ENCODE measurements at places on chromosomes 1 and 21.

- no peak for DNase-seq
These were observed 3.7 kb upstream of the NR1I3 start for GRCh38 chr1:161241682-161242081.

DNA sequence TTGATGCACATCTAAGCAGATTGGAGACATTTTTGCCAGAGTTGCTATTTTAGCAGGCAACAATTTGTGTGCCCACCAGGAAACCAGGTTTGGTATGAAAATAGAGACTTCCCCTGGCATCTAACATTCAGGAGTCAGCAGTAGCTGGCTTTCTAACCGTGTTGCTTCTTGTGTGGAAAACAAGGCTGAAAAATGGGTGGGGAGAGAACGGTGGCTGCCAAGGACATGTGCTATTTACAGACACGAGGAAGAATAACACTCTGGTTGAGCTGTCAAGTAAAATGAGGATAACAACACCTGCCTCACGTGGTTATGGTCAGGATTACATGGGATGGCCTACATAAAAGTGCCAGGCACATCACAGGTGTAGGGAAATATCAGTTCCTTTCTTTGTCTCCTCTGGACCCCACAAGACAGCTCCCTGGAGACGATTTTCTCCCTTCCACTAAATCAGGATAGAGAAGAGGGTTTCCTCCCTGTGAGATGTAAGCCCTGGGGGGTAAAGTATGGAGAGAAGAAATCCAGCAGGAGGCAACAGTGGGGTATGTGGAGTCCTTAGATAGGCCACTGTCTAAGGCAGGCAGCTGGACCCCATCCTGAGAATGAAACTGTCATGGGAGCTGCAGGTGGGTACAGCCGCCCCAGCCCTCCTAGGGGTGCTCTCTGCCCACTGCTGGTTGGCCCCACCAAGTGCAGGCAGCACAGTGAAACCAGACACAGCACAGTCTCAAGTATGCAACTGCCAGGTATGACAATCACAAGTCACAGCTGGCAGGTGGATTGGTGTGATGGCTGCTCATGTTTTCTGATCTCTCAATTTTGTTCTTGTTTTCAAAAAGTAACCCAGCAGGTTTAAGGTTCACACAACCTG is 80.3 kb downstream of the TENT5C start:
- no peak for DNase-seq

- DNase-seq = no peak
These were observed 616 bp downstream of the MCOLN3 start for GRCh38 chr1:85047472-85048295.

DNA sequence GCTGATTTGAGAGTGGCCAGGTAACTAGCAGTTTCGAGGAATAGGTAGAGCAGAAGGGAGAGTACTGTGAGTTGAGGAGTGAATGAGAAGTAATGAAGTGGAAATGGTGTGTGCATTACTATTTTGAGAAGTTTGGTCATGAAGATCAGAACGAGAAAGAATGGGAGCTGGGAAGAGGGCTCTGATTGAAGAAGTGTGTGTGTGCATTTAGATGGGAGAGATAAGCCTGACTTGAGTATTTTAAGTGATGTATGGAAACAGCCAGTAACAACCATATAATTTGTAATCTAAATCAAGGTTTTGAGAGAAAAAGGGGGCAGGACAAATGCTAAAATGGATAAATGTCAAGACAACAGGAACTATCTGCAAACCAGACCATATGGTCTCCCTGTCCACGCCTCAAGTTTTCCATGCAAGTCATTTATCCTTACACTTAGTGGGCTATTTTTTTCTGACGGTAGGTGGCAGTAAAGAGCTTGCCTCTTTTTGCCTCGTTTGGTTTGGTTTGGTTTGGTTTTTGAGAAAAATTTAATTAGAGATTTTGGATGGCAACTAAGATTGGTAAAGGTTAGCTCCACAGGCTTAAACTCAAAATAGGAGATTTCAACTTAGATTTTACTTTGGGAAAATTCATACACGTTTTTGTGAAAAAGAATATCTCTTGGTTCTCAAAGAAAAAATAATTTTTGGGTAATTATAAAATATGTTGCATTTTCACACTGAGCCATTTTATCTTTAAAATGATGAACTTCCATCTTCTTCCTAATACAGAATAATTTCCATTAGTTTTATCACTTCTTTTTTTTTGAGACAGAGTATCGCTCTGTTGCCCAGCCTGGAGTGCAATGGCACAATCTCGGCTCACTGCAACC is 9.5 kb upstream of the B3GALNT2 start:
- DNase-seq = peak; percentile 59

- no peak for DNase-seq
These were observed 136.1 kb downstream of the TNFSF18 start for GRCh38 chr1:172914501-172915144.

DNA sequence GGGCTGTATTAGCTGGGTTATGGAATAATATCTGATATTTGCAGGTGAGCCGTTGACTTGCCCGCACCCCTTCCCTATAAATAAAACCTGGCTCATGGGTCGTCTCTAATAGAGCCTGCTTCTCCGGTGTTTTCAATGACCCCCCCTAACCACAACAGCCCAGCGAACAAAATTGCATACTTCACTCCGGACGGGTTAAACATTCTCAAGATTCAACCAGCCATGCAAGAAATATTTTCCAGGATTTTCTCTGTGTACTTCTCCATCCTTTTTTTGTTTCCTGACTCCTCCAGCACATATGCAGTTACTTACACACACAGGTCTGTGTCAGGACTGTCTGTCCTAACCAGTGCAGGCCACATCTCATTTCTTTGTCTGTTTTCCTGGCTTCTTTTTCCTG is 267.7 kb downstream of the ZNF648 start:
- no peak for DNase-seq

GRCh38 chr1:3312310-3312897 is 142.1 kb upstream of the ARHGEF16 start:
- no peak for DNase-seq

- DNase-seq = no peak
These were observed 943.6 kb downstream of the KCNT2 start for GRCh38 chr1:195664628-195665027.

- DNase-seq = no peak
These were observed 39.0 kb upstream of the RGS5 start for GRCh38 chr1:163241746-163242145.

- DNase-seq = no peak
These were observed 49.6 kb downstream of the CD58 start for GRCh38 chr1:116521186-116521585.

GRCh38 chr1:209375671-209376365 is 207.7 kb upstream of the CAMK1G start:
- DNase-seq = no peak

GRCh38 chr1:68376441-68376840 is 73.3 kb downstream of the RPE65 start:
- DNase-seq = no peak

GRCh38 chr1:52792036-52792435 is 50.5 kb upstream of the ZYG11A start:
- DNase-seq = no peak

DNA sequence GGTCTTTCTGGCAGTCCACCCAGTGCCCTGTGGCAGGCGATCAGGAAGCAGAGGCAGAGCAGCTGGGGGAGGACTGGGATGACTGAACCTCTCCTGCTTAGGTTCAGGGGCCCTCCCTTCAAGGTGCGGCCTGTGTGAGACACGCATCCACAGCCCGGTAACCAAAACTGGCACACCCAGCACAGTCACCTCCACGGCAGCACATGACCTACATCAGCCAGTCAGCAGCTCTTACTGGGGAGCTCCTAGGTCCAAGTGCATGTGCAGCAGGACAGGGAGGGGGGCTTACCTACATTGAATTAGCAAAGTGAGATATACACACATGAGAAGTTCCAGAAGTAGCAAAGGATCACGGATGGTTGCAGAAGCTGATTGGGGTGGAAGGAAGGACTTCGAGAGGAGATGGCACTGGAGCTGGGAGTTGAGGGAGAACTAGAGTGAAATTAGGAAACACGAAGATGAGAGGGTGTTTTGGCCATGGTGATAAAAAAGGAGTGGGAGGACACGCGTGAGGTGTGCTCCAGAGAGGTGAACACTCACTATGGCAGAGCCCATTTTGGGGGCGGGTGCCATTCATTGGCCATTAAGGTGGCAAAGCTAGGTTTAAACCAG is 51.4 kb upstream of the IRF2BP2 start:
- DNase-seq = no peak

- DNase-seq = no peak
These were observed 357.0 kb downstream of the TTLL7 start for GRCh38 chr1:83641796-83642443.

DNA sequence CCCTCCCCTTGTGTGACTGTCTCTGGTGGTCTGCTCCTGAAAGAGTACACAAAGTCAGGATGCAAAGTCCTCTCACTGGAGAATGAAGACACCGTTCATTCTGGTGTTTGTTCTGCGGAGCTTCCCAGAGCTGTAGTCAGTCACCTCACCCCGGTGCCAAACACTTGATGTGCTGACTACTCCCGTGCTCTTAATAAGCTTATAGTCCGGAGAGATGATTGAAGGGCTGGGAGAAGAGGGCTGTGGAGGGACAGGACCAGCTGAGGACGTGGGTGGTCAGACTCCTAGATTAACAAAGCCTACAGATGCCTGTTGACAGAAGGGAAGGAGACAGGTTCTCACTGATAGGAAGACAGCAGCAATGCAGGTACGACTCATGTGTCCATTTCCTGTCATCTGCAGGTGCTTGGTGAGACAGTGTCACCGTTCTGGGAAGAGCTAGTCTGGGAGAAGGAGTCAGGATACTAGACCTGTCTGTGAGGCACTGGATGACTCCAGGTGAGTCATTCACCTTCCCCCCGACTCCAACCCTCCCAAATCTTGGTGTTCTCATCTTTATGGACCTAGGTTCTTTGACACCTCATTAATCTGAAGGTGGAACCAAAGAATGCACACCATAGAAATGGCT is 40.4 kb upstream of the LRRN2 start:
- DNase-seq = peak; percentile 4

- DNase-seq = no peak
These were observed 599.0 kb downstream of the AGBL4 start for GRCh38 chr1:49424782-49425181.

DNA sequence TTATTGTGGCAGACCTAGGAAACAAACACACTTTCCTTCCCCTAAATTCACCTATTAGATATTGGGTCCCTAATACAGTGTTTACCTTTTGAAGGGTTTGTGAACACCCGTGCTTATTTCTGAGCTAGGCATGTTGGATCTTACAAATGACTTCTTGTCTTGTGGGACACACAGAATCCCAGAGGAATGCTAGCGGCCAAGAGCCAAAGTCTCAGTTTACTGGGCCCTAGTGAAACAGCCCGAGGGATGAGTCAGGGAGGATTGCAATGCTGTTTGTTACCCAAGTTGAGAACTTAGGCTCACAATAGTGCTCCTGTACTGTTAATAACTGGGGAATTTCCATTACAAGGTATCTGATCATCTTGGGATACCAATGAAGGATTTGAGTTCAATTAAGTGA is 100.1 kb upstream of the AKT3 start:
- no peak for DNase-seq

DNA sequence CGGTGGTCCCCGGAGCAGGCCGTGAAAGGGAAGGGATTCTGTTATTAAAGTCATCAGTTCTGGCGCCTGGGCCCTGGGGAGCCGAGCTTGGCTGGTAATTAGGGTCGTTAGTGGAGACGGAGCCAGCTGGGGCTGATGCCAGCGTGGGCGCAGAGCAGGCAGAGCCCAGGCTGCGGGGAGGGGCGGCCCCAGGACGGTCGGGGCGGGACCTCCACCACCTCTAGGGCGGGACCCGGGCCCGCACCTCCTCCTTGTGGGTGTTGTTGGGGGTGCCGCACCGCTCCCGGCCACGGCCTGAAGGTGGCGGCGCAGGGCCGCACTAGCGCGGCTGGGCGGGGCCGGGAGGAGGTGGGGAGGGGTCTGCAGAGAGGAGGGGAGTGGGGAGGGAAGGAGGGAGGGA is 470.6 kb downstream of the PTPRU start:
- DNase-seq = no peak

- DNase-seq = no peak
These were observed 20.7 kb upstream of the PRSS38 start for GRCh38 chr1:227794817-227795192.

GRCh38 chr1:171814692-171815091 is 26.6 kb upstream of the DNM3 start:
- DNase-seq = no peak

DNA sequence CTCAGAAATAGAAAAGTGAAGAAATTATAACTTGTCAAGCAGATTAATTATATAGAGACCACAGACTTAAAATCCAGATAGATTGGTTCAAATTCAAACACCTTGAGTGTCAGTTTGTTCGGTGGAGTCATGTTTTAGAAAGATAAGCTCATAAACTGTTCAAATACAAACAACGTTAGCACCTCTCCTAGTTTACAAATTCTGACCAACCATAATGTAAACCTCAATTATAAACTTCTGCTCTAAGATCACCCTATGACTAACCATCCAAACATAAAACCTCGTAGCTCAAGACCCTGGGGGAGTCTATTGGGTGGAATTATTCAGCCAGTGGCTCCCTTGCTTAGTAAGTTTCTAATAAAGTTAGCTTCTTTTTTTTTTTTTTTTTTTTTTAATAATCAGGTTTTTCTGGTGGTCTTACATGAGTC is 12.4 kb downstream of the CBR1 start:
- DNase-seq = no peak

- no peak for DNase-seq
These were observed 40.4 kb upstream of the GOLT1A start for GRCh38 chr1:204254031-204254661.

- DNase-seq = no peak
These were observed 5.8 kb upstream of the FAM167B start for GRCh38 chr1:32241001-32241763.

DNA sequence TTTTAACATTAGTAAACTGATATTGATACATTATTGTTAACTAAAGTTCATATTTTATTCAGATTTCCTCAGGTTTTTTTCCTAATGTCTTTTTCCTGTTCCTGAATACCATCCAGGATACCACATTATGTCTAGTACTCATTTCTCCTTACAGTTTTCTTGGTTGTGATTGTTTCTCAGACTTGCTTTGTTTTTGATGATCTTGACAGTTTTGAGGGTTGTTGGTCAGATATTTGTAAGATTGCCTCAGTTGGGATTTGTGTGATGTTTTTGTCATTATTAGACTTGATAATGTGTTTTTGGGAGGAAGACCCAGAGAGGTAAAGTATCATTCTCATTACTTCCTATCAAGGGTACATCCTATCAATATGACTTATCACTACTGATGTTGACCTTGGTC is 19.5 kb downstream of the EPB41 start:
- DNase-seq = no peak

DNA sequence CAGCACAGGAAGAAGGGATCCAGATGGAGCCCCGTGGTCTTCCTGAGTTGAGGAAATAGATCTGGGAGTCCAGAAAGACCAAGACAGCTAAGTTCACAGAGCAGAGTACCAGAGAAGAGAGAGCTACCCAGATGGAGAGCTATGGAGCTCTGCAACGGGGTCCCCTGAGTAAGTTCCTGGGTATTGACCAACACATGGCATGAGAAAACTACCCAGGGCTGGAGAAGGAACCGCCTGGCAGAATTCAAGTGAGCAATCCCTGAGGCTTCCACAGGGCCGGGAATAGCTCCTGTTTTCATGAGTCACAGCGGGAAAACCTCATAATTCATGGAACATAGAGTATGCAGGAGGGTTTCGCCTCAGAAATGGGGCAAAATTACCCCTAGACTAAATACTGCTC is 19.7 kb downstream of the STPG1 start:
- no peak for DNase-seq

GRCh38 chr1:106907795-106908194 is 148.7 kb upstream of the PRMT6 start:
- DNase-seq = no peak

All from HCT116 (cell line).